ENCODE measurements at places on chromosomes 7 and 10.

DNA sequence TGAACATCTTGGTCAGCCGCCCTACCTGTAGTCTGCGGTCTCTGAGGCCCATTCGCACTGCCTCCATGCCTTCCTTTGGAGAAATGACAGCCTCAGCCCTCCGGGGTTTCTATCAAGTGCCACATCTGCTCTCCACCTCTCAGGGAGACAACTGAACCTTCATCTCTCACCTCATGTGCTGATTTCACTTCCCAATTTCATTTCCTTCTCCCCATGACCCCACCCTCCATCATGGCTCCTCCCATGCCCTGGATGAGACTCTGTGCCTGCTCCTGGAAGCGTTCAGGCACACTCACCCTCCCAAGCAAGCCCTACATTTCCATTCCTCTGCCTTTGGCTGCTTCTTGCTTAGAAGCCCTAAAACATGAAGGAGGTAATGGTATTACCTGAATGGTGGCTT is 7.8 kb upstream of the SCD start:
- no peak for DNase-seq

- no peak for DNase-seq
Observed at GRCh38 chr10:1499359-1499957, 237.9 kb downstream of the ADARB2 start.

DNA sequence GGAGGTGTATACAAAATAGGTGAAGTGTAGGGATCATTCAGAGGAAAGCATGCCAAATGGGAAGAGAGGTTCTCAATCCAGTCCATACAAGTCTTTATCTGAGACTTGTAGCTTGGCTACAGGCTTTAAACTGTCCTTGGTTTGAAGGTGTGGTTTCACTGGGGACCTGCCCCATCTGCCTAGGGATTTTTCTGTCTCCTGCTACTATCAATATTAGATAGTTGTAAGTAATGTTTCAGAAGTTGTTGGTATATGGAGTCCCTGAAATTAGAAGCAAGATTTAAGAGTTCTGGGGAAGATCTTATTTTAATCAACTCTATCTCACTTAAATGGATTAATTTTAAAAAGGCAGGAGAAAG is 100.9 kb downstream of the ANKRD7 start:
- no peak for DNase-seq

DNA sequence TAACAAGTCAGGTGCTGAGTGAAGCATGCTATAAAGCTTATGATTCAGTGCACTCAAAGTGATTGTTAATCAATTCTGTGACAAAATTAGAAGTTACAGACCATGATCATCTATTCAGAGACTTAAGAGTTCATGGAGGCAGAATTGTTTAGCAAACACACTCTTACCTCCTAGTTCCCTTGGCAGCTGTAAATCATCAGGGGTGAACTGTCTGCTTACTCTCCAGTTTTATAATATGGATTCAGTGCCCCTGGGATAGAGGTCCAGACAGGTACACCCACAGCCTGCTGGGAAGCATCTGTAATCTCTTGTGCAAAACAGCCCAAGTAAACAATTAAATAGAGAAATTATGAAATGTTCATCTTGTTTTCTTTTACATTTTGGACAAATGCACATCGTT is 835.0 kb upstream of the COBL start:
- DNase-seq = no peak

DNA sequence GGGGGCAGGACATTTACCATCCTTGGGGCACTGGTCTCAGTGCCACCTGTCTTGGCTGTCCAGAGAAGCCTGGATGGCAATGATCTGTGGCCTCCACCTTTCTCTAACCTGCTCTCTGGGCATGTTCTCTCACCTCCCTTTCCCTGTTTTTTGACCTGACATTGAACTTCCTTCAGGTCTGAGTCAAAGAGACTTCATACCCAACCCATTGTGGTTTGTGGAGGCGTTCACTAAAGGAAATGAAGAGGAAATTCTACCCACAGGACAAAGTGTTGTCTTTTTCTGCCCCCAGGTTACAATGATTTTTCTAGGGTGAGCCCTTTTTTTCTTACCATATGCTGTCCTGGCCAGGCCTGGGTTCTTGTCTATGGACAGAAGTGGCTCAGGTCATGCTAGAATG is 76.6 kb downstream of the CYP26A1 start:
- DNase-seq = no peak

DNA sequence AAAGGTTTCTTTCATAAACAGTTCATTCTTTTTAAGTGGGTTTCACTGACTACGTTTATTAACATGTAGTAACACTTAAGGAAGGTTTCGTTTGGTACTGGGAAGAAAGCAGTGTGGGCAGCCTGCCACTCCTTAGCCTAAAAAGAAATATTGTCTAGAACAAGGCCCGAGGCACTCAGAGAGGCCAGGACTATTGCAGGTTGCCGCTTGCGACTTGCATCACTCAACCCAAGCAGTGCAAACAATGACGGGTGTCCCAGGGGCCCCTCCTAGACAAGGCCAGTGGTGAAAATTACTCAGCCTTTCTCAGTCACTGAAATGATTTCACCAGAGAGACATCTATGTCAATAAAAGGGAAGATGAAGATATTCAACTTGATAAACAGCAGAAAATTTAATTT is 243.9 kb downstream of the SNX13 start:
- peak; percentile 62 for DNase-seq

GRCh38 chr7:13307040-13307439 is 619.6 kb downstream of the ARL4A start:
- no peak for DNase-seq

DNA sequence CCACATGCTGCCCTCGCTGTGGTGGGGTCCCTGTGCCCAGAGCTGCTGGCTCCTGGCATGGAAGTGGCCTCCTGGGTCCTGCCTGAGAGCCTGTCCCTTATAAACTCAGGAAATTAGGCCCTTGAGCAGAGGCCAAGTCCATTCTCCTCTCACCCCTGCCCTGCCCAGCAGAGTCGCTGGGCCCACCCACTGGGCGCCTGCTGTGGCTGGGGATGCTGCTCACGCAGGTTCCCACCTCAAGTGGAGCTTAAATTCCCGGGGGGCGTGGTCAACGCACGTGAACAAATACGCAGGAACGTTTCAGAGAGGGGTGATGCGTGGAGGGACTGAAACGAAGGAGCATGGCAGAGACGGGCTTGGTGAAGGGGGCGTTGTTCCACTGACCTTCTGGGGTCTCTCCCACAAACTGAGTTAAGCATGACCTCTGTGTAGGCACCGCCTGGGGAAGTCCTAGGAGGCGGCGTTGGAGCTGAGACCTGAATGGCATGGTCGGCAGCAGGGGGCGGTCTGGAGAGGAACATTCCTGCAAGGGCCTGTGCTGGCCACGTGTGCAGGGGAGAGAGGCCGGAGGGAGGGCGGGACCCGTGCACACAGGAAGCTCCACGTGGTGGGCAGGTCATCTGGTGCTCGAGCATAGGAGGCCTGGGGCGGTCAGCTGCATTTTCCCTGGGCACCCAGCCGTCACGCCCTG is 27.9 kb downstream of the FAM20C start:
- DNase-seq = no peak

DNA sequence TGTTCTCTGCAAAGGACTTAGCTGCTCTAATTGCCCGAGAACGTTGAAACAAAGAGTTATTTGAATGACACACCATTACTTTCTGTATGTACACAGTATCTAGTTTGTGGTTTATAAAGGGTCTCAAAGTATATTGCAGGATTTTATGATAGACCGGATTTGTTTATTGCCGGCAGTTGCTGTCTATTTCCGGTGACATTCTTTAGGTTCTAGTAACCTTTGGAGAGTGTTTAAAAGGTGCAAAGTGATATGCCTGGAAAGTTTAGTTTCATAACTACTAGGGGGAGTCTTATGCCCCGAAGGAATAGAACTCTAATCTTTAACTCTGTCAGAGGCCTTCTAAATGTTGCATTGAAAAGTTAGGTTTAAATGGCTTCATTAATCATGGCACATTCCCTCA is 63.8 kb downstream of the PAPSS2 start:
- DNase-seq = no peak

- DNase-seq = peak; percentile 50
Observed at GRCh38 chr7:74401137-74401859, 52.4 kb upstream of the GTF2IRD1 start.

DNA sequence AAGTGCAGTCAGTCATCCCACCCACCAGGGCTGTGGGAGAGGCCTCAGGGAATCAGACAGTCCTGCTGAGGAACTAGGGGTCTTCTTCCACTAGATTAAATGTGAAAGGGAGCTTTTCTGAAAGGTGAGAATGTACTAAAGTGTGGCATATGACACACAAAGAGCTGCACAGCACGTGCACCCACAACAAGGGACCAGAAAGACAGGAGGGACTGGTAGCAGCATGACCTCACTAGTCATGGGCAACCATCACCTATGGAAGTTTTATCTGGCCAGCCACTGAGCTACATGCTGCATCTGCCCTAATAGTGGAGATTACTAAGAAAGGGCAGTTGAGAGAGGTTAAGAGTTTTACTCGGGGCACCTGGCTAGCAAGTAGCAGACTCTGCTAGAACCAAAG is 204.4 kb upstream of the AOAH start:
- no peak for DNase-seq

DNA sequence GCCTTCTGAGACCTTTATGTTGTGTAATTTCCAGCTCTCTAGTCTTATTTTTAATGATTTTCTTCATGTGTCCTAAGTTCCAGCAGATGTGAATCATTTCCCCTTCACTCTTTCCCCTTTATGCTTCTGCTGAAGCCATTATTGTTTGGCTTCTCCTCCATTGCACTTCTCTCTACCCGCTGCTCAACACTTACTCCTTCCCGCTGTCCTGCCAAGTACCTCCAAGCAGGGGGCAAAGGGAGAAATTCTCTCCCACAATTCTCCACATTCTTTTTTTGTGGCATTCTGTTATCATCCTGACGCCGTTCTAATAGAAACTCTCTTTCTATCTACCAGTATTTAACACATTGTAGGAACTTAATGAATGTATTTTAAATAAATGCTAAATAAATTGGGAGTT is 388.9 kb upstream of the TPK1 start:
- DNase-seq = no peak

DNA sequence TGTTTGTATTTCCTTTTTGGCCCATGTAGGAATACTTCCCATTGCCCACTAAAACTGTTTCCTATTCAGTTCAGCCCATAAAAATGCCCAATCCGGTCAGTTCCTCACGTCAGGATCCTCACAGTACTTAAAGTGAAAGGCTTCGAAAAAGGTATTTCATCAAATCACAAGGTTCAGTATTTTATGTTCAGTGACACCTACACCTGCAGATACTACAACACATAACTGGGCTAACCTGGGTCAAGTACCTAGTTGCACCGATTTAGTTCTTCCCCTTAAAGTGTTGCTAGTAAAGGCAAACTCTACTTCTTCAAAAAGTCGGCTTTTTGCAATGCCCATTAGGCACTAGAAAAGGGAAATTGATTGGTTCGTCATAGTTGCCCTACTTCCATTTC is 1.1 kb downstream of the SNX13 start:
- peak; percentile 27 for DNase-seq

DNA sequence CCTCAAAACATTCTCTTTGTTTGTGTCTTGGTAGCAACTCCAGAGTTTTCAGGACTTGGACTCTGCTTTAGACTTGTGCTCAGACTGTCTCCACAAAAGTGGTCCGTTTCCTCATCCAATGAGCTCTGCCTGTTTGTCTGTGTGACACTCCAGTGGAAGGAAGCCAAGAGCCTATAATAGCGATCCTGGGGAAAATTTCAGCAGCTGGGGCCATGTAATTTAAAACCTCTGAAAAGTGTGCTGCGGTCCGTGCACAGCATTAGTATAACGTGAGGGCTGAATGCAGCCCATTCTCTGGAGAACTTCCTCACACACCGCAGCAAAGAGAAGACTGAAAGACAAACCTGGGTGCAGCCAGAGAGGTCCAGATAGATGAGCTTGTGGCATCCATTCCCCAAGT is at the start of gene LRRC17:
Gene LRRC17, plus strand, starts transcription at position 259 of the 400 bp plus-strand sequence. CDS start 20,914 bp downstream, outside the sequence.
- DNase-seq = peak; percentile 55

GRCh38 chr10:14548474-14548873 is 217.8 kb upstream of the FRMD4A start:
- DNase-seq = no peak

DNA sequence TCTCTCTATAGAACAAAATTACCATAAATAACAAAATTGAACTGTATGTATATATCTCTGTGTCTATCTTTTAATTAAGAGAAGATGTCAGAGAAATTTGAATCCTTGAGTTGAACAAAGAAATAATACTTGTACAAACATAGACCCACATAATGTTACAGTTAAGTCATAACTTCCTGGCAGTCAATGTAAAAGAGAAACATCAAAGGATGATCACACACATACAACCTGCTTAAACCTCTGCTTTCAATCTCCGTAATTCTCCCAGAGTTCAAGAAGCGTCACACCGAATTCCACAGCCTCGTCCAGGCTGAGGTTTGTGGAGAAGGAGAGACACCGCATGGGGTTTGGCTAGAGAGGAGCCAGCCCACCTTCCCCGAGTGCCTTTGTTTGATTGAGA is 40.1 kb upstream of the LRRC4 start:
- DNase-seq = no peak

DNA sequence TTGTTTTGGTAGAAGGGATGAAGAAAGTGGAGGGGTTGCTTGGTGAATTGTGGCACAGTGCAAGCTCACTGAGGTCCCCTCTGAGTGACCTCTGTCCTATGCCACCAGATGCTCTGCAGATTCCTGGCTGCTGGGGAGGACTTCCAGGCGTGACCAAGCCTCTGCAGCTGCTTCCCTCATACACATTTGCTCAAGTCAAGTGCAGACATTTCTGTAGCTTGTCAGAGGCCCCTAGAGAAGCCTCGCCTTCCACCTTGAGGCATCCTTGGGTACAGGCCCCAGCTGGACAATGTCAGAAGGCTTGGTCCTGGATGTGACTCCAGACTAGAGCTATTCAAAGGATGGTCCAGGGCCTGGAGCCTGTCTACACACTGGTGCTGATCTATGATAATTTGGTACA is 464.2 kb downstream of the PLXNA4 start:
- DNase-seq = no peak

DNA sequence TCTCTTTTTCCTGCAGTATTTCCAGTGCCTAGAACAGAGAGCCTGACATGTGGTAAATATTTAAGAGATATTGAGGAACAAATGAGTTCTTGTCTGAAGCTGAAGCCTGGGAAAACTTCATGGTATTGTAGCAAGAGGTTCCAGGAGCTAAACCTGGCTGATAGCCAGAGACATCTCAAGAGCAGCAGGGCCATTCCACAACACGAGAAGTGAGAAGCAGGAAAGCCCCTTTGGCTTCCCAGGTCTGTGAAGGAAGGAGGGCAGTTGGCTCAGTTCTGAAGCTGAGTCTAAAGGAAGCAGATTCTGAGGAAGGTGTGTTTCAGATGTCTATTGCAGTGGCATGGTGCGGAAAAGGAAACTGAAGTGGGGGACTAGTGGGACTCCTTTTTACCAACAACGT is 63.8 kb upstream of the FAM204A start:
- DNase-seq = peak; percentile 7

DNA sequence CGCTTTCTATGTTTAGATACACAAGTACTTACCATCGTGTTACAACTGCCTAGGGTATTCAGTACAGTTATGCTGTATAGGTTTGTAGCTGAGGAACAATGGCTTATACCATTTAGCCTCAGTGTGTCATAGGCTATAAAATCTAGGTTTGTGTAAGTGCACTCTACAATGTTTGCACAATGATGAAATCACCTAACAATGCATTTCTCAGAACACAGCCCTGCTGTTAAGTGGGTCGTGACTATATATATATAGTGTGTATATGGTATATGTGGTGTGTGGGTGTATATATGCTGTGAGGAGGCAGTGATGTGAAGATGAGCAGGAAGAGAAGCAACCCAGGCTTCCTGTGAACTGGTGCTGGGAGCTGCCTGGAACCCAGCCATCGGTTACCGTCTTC is 65.6 kb upstream of the MKI67 start:
- DNase-seq = no peak

Data from AG10803 (cell line).